ENCODE measurements at places on chromosomes 12 and 14.

GRCh38 chr14:52827426-52827825 is 36.0 kb upstream of the GNPNAT1 start:
- DNase-seq: no peak

DNA sequence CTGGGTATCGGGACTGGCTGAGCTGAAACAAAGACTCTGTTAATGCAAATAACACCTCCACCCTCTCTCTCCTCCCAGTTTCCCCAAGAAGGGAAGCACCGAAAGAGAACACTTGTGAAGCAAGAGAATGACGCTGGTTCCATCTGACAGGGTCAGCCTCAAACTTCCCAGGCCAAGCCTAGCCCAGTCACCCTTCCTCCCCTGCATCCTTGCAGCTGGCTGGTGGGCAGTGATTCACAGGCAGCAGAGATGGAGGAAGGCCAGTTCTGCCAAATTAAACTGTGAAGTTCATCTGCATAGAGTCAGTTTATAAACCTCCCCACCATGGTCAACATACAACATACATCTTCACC is 2.8 kb downstream of the LRRC74A start:
- DNase-seq: no peak

DNA sequence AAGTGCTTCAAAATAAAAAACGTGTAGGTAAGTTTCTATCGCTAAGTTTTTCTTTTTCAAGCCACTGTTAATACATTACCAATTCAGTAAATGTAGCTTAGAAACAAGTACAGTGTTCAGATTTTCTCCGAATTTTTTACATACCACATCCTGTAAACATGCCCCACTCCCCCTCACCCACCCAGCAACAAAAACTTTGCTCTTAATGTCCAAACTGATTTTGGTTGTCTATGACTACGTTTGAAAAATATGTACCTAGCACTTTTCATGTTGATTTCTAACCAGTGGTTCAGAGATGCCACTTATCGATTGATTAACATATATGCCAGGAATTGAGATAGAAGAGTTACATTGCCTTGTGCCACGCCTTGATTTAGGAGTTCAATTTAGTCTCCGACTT is 663 bp upstream of the LIN7A start:
- no peak for DNase-seq

DNA sequence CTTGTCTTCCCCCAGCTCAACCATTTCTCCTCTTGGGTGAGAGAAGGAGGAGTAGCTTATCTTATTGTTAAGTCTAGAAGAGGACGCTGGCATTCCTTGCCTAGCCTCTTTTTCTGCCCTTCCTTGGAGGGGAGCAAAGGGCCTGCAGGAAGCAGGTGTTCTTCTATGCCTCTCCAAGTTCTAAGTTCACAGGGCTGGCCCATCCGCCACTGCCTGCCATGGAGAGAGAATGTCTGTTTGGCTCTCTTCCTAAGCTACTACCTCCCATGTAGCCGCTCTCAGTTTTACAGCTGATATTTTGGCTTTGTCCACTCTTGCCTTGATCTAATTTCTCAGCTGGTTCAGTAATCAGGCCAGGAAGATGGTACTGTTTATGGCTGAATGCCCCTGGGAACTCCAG is 201.2 kb downstream of the NTF3 start:
- DNase-seq: no peak

DNA sequence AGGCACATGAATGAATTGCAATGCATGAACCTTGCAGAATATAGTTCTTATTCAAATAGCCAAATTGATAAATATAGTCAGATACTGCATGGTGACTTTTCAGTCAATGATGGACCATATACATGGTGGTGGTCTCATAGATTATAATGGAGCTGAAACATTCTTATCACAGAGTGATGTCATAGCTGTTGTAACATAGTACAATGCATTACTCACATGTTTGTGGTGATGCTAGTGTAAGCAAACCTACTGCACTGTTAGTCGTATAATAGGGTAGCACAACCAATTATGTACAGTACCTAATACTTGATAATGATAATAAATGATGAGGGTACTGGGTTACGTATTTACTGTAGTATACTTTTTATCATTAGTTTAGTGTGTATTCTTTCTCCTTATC is 280.3 kb downstream of the BCAT1 start:
- DNase-seq: no peak

GRCh38 chr12:32906399-32907165 is 10.0 kb upstream of the PKP2 start:
- DNase-seq: peak; percentile 88

- no peak for DNase-seq
These were observed 20.0 kb downstream of the MAP3K9 start for GRCh38 chr14:70789361-70789760.

- DNase-seq: no peak
These were observed 23.9 kb downstream of the PHLDA1 start for GRCh38 chr12:76007640-76008039.

DNA sequence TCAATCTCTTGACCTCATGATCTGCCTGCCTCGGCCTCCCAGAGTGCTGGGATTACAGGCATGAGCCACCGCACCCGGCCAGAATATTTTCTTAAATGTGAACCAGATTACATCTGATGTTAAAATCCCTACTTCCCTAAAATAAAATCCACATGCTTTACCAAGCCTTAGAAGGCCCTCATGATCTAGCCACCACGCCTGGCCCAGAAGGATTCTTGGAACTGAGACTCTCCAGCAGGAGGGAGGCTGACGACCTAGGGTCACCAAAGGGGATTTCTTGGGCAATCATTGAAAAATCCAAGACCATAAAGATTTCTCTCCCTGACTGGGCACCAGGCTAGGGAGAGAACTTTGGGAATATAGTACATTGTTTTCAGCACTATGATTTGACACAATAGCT is 25.2 kb upstream of the RASSF3 start:
- DNase-seq: no peak

DNA sequence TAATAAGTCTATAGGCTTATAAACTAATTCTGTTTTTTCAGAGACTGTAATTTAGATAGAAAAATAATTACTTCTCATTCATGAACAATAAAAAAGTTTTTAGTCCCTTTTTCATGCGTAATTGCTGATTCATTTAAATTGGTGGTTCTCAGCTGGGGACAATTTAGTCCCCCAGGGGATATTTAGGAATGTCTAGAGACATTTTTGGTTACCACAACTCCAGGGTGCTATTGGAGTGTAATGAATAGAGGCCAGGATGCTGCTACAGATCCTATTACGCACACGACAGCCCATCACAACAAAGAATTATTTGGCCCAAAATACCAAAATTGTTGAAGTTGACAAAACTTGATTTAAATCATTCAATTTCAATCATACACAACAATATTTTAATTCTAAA is 22.8 kb upstream of the VCPKMT start:
- no peak for DNase-seq

- DNase-seq: no peak
These were observed 15.1 kb downstream of the CYP46A1 start for GRCh38 chr14:99699085-99699760.

DNA sequence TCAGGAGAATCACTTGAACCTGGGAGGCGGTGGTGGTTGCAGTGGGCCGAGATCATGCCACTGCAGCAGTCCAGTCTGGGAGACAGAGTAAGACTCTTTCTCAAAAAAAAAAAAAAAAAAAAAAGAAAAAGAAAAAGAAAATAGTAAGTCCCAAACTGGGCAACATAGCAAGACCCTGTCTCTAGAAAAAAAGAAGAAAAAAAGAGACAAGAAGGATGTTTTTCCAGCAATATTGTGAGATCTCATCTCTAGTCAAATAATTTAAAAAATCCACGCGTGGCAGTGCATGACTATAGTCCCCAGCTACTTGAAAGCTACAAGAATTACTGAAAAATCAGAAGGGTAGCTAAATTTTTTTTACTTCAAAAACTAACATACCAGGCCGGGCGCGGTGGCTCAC is 8.0 kb downstream of the USP44 start:
- DNase-seq: no peak

DNA sequence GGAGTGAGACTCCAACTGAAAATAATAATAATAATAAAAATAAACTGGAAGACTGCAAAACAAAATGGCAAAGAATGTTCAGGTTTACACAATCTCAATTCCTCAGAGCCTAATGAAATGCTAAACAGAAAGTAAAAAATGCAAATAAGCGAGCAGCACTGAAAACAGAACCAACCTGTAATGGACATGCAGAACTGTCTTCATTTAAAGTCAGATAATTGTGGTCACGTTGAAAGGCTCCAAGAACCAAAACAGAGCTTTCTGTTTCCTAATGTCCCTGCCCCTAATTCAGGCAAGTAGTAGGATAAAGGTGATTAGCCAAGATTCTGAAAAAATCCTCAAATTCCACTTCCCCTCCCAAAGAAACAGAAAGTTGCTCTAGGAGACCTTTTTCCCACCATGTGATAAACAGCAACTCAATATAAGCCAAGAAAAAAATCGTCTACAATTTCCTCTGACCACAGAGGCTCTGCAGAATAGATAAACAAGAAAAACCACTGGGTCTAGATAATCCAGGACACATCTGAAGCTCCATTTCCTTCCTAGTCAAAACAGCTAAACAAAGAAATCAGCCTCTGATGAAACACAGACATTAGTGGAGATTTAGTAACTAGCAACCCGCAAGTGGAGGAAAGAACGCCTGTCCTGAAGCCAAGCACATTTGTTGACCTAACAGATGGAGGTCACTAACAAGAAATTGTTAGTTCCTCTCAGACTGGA is 3.0 kb downstream of the MIS18BP1 start:
- DNase-seq: no peak

DNA sequence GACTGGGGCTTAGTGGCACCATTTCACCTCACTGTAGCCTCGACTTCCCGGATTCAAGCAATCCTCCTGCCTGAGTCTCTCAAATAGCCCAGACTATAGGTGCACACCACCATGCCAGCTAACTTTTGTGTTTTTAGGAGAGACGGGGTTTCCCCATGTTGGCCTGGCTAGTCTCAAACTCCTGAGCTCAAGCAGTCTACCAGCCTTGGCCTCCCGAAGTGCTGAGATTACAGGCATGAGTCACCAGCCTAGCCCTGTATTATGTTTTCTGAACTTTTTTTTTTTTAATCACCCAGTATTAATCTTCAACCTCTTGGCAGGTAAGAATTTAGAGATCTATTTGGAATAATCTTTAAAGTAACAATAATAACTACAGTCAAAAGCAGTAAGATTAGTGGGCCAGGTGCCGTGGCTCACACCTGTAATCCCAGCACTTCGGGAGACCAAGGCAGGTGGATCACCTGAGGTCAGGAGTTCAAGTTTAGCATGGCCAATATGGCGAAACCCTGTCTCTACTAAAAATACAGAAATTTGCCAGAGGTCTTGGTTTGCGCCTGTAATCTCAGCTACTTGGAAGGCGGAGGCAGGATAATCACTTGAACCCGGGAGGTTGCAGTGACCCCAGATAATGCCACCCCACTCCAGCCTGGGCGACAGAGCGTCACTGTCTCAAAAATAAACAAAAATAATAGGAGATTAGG is 8.6 kb downstream of the NANOG start:
- no peak for DNase-seq

DNA sequence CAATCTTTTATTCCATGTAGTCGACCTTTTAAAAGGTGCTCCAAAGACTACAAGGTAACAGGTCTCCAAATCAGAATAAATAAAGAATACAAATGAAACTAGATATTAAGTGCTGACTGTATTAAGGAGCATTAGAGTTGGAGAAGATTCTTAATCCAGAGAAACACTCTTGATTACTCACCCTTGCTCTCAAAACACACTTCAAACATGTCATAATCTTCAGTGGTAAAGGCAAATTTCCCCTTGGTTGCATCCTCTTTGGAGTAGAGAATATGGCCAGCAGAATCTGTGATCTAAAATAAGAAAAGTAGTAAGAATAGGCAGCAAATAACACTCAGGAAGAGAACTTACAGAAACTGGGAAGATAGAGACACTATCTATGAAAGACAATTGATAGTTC is 24.6 kb downstream of the TMED10 start:
- no peak for DNase-seq

DNA sequence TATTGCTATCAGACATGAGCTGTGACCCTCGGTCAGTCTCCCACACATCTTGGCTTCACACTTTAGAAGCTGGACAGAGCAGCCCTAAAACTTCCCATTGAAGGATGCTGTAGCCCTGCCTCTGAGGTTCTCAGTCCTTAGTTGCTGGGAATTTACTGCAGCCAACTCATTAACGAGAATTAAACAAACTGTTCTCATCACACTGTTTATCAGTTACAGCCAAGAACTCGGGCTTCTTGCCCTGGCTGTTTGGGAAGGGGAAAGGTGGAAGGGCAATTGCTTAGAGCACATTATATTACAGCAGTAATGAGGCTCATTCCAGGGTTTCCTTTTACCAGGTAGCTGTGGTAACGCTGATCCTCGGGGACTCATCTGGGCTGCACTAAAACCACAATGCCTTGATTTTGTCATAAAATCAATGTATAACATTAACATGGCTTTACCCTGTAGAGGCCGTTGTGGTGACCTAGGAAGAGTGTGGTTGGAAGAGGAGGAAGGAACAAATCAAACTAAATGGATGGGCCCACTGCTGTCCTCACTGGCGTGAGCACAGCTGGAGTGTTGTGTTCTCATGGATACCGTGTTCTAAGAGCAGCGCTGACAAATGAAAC is 87.1 kb downstream of the GPR135 start:
- DNase-seq: no peak

GRCh38 chr14:39912192-39913100 is 480.2 kb upstream of the FBXO33 start:
- DNase-seq: no peak

DNA sequence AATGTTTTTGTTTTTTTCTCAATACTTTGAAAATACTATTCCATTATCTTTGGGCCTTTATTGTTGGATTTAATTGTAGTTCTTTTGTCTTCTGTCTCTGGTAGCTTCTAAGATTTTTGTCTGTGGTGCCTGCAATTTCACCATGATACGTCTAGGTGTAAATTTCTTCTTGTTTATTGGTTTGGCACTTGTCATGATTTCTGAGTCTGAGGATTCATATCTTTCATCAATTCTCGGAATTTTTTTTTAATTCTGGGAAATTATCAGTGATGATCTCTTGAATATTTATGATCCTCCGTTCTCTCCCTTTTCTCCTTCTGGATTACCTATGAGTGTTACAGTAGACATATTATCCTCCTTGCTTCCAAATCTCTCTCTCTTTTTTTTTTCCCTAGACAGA is 14.8 kb upstream of the ADIPOR2 start:
- no peak for DNase-seq

- no peak for DNase-seq
These were observed 1.2 kb downstream of the GLIPR1 start for GRCh38 chr12:75481774-75482173.

- DNase-seq: no peak
These were observed 20.3 kb downstream of the FBLN5 start for GRCh38 chr14:91927191-91927590.
